ENCODE measurements at places on chromosomes 12 and 14.

GRCh38 chr12:73308079-73308478, 1035.9 kb downstream of the TRHDE start:
- no peak for DNase-seq

- DNase-seq, result no peak
Observed at GRCh38 chr14:20569066-20569465, 8.2 kb upstream of the RNASE9 start.

DNA sequence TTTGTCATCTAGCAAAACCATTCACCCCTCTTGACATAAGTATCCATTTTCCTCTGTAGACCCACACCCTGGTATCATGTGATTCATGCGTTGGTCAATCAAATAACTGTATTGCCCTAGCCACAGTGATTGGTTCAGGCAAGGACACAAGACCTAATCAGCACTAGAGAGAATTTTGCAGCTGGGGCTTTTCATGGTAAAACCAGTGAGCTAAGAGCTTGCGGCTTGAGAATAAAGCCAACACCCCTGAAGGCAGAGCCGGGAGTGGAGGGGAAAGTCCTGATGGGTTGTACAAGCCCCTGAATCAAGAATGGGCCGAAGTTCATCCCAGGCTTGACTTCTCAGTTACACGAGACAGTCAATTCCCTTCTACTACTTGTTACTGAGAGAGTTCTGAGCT, 33.2 kb upstream of the LTBP2 start:
- DNase-seq, result no peak

DNA sequence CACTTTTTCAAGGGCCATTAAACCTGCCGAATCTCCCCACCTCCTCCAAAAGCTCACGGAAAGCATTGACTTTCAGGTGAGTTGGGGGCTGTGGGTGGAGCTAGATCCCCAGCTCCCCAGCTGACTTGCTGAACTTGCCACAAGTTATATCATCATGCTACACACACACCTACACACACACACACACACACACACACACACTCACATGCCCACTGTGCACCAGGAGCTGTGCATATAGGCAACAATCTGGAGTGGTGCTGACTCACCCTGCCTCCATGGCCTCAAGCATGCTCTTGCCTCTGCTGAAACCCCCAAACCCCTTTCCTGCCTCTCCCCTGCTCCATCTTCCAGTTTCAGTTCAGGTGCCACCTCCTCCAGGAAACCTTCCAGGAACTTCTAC, 26.1 kb downstream of the SERPINA3 start:
- no peak for DNase-seq

GRCh38 chr12:132284071-132284826, 45.1 kb downstream of the GALNT9 start:
- no peak for DNase-seq

DNA sequence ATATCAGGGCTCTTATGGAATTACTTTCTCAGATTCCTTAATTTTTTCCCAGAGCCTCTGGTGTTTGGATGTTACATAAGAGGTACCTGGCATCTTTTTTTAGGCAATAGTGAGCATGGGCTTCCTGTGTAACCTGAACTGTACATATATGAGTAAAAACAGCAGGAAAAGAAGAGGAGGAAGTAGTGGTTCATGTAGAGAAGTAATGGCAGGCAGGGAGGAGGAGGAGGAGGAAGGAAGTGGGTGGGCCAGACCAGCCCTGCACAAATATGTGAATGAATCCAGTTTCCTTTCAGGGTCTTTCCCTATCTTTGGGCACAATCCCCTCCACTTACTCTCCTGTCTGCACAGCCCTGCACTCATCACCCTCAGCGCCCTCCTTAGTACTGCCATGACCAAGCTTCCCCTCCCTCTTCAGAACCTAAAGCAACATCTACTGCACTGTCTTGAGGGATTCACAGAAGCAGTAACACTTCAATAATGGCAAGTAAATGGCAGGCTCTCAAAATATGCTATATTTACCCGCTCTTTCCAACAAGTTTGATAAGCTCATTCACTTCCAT, 40.9 kb upstream of the GSG1 start:
- no peak for DNase-seq

DNA sequence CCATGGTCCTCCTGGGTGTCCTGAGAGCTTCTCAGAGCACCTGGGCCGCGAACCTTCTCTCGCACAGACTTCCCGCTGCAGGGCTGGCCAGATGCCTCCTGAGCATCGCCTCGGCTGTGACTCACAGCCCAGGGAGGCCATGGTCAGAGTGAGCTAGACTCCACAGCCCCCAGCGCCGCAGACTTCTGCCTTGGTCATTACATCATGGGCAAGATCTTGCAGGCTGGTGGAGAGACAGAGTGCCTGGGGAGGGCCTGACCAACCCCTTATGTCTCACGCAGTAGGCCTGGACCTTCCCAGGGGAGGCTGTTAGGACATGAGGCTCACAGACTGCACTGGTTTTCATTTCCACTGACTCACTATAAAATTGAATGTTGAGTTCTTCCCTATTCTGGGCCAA, 41.8 kb downstream of the SMOC1 start:
- no peak for DNase-seq

GRCh38 chr12:62698701-62699101, 232.1 kb downstream of the MON2 start:
- DNase-seq, result no peak

DNA sequence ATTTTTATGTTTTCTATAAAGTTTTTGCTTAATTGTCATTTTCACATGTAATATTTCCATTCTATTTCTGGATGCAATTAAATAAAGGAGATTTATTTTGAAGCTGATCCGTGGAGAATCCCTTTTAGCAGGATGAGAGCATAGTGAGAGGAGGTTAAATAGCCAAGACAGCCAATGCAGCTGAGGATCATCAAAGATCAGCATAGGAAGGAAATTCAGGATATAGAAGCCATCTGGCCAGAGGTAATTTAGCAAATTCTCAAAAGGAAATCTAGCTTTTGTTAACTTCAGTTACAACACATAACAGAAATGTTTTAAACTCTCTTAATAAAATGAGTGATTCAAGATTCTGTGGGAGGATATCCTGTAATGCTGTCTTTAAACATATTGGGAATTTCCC, 122.8 kb upstream of the PDE3A start:
- DNase-seq, result no peak

Data from GM19239 (cell line).